ENCODE measurements at places on chromosomes 3 and 15.

- DNase-seq, result peak; percentile 46
Measured at GRCh38 chr3:35946121-35946853, 307.0 kb downstream of the ARPP21 start.

GRCh38 chr3:197339841-197340520 is 41.6 kb upstream of the DLG1 start:
- peak; percentile 44 for DNase-seq

DNA sequence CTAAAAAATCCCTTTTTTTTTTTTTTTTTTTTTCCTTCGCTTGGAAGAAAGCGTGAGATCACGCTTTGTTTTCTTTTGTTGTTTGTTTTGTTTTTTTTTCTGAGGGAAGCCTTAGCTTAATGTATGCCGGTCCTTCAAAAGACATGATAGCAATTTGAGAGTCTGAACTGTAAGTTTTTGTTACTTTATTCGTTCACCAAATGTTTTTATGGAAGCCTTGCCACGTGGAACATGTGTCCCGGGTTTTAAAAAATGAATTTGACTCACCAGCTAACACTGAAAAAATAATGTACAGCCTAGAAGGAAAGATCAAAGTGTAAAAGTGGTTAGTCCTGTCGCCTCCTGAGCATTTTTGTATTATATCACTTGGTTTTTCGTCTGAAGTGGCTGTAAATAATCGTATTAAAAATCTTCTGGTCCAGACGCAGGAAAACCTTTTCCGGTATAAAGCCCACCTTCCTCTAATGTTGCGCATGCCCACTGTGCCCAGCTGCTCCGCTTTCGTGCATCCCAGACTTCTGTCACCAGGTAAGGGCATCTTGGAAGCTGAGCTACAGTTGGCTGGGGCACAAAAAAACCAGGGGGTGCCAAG is 795 bp upstream of the MYNN start:
- DNase-seq, result peak; percentile 81

- no peak for DNase-seq
Measured at GRCh38 chr15:31080591-31081014, 20.9 kb downstream of the TRPM1 start.

- peak; percentile 8 for DNase-seq
Measured at GRCh38 chr15:69703532-69704187, 251.0 kb downstream of the RPLP1 start.
